Stimulated activated naive CD4-positive, alpha-beta T cell (primary cell): ENCODE measurements at places on chromosomes 1 and 21.

DNA sequence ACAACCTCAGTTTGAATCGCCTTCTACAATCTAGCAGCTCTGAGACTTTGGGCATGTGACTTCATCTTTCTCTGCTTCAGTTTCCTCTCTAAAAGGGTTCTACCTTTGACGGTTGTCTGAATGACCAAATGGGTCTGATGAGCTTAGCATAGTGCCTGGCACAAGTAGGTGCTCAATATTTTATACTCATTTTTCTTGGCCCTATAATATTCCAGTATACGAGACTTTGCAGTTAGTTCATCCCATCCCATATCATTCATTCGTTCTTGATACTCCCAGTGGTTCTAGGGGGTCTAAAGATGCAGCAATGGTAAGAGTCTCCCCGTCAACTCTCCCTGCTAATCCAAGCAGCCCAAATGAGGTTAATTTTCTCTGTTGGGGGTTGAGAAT lies 67.6 kb downstream of the ALPL start:
- DNase-seq: no peak

DNA sequence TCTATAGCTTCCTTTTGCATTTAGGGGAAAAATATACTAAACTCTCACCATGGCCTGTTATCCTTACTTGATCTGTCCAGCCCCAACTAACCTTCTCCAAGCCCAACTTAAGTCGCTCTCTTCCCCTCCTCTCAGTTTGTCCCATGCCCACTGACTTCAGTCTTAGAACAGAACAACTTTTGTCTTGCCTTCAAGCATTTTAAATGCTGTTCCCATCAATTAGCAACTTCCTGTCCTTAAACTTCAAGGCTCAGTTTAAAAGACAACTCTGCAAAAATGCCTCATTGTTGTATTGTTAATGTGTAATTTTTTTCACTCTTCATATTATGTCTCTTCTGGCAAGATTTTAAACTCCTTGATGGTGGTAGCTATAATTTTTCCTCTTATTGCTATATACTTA lies 526.9 kb downstream of the NEGR1 start:
- no peak for DNase-seq

DNA sequence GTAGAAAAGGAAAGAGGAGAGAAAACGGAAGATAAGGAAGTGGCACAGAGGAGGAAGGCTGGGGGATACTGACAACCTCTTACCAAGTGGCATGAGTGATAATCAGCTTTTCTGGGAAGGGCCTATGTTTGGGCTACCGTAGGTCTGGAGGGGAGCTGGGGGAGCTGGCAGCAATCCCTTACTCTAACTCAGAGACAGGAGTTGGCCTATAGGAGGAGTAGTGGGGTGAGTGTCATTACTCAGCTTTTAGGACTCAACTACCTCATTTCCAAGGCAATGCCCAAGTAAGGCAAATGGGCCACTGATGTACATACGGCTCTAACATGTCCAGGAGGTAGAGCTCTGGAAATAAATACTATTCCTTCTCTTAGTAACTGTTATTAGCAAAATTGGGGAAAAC lies 48.7 kb upstream of the DMRTA2 start:
- no peak for DNase-seq

DNA sequence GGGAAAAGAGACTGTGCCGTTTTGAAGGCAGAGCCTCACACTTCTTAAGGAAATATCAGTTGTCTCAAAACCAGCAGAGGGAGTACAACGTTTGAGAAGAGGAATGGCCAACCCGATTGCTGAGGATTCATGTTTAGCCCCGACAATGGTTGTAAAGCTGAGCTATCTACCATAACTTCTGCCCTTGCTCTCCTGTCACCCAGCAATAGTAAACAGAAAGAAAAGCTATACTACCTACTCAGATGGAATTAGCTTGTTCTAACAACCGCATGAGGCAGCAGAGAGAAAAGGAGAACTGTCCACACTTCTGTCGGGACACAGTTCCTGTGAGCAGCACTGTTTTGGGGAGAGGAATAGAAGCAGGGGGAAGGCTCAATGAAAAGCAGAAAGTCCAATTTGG lies 91.2 kb downstream of the SLC45A1 start:
- DNase-seq: peak; percentile 16

DNA sequence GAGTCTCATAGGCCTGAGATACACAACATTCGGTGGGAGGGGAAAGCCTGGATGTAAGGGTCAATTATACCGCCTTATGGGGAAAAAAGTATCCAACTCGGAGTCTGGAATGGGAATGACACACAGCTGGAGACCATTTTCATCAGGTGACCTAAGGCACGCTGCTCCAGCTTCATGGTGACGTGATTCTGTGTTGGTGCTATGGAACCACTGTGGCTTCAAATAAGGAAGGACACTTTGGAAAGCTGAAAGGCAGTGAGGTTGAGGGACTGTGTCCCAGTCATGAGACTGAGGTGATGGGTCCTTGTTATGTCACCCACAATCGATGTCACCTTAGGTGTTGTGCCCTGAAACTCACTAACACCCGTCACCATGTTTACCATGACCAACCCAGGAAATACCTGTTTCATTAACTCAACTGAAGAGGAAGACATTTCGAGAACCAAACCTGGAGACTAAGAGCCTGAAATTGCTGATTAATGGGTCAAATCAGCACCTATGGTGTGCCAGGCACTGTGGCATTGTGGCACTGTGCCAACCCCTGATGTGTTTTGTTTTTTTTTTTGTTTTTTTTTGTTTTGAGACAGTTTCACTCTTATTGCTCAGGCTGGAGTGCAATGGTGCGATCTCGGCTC lies 54.5 kb downstream of the IRF2BP2 start:
- DNase-seq: no peak

DNA sequence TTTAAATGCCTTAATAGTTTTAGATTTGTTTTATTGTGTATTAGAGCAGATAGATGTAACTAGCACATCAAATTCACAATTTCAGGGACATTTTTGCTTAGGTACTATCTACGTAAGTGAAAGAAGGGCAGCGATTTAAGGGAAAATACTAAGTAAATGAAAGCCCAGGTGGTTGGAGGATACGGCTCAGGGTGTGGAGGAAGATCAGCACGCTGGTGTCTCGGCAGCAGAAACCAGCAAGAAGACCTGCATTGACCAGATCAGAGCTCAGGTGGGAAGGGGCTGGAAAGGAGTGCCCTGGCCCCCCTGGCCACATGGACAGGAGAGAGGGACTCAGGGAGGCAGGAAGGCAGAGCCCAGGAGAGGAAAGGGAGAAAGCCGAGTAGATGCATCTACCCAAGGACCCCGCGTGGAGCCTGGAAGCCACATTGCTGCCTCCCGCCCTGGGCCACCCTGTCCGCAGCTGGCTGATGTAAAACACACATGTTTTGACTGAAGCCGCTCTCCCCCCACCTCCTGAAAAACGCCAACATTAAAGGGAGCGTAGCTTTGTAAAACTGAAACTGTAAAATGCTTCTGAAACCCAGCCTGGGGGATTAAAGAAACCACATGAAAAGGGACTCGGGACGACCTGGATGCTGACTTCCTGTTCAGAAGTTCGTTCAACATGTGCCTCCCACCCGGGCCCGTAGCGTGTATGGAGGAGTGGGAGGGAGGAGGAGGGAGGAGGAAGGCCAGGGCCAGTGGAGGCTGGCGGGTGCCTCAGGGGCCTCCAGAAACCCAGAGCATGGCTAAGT lies 72.6 kb upstream of the TARDBP start:
- DNase-seq: peak; percentile 15

DNA sequence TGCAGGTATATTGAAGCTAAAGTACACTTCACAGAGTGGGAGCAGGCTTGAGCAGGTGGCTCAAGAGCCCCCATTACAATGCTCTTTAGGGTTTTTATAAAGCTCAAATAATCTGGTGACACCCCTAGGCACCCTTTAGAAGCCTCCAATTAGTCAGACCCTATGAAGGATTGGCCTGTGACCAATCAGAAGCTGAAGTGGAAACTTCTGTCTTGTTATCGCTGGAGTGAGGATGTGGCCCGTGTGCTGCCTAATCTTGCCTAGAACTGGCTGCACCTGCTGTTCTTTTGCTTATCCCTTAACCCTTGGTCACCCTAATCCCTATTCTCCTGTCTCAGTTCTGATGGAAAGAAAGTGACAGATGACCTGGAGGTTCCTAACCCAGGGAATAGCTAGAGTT lies 70.8 kb upstream of the ABCG1 start:
- DNase-seq: no peak

GRCh38 chr21:34858559-34858958 lies 189.8 kb downstream of the CLIC6 start:
- no peak for DNase-seq

DNA sequence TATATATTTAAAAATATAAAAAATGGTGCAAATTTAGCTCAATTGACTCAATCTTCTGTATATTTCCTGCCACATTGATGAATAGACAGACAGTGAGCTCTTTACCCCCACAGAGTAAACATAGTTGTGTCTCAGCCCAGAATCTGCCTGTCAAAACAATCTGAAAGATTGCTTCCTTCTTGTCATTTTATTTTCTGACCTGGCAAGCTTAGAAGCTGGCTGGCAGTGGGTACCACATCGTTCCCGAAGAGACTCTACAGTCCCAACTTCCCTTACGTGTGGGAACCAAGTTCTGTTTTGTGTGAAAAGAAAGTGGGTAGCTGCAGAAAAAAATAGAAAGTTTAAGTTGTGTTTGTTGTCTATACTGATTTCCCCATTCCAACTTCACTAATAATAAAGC lies 629.3 kb upstream of the NEGR1 start:
- DNase-seq: no peak

DNA sequence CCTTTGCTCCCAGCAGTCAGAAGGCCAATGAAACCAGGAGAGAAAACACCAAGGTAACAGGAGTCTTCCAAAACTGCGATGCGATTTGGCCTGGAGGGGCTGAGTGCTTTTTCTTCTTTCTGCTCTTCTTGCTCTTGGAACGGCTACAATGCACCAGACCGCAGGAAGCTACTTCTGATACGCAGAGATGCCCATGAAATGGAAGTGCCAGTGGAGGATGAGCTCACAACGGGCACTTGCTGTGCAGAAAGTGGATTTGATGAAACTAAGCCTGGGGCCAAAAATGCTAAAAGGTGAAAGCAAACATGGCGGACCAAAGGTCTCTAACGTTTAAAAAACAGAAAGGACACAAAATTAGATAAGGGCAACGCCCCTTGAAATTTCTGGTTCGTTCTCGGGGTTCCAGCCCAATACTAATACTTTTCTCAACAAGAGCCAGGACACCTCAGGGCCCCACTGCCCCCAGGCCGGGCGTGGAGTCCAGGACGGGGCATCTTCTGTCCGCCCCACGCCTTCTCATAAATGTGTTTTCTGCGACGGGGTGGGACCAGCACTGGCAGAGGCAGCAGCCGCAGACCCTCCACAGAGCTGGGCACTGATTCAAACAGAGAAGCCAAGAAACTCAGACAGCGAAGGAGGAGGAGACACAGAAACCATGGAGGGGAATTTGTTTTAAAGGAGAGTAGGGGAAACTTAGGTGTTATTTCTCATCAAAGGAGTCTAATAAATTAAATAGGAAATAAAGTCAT lies 101.3 kb downstream of the CRYAA start:
- no peak for DNase-seq

DNA sequence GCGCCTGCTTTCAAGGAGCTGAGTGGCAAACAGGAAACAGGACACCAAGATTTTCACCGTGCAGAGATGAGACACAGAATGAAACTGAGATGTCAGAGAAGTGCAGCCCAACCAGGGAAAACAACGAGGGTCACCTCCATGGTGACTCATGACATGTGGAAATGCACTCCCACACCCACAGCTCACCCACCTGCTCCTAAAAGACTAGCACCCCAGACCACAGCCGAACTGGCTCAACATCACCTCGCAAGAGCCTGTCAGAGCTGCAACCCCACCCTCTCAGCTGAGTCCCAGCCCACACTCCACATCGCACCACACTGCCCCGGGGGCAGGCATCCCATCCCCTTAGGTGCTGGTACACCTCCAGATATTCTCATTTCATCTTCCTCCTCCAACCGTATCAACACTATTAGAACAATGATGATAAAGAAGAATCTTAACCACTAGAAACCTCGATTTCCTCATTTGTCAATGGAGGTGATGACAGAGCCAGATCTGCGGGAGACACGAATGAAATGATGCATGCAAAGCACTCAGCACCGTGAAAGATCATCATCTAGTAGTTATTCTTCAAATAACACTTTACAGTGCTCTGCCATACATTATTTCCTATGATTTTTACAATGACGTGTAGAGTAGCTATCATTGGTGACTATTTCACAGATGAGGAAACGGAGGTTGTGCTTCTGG lies 103.2 kb downstream of the DMRTB1 start:
- DNase-seq: no peak

- DNase-seq: no peak
These were observed 79.7 kb downstream of the PDE9A start for GRCh38 chr21:42733037-42733627.

DNA sequence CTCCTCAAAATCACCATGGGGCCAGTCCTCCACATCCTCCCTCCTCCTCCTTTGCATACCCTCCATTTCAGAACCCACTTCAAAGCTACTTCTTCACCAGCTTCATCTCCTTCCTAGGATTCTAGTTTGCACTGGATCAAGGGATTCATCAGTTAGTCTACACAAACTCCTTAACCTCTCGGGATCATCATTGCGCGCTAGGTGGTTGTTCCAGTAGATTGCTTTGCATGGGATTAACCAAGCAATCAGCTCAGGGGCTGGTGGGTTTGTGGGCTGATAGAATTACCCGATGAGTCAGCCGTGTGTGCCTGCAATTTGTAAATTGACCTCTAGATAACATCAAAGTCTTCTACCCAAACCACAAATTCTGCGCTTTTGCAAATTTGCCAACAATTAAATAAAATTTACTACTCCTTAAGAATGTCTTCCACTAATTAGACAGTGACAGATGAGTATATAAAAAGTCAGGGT lies 7.7 kb downstream of the KANK4 start:
- DNase-seq: no peak

DNA sequence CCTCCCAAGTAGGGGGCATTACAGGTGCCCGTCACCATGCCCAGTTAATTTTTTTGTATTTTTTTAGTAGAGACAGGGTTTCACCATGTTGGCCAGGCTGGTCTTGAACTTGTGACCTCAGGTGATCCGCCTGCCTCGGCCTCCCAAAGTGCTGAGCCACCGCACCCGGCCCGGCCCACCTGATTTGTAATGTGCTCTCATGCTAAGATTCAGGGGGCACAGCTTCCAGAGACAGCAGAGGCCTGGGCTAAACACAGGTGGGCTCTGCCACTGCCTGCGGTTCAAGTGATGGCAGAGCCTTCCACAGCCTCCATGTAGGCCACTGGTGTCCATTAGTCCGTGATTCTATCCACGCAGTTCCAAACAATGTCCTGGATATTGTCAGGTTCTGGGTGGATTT lies 98.4 kb downstream of the PDE9A start:
- no peak for DNase-seq

DNA sequence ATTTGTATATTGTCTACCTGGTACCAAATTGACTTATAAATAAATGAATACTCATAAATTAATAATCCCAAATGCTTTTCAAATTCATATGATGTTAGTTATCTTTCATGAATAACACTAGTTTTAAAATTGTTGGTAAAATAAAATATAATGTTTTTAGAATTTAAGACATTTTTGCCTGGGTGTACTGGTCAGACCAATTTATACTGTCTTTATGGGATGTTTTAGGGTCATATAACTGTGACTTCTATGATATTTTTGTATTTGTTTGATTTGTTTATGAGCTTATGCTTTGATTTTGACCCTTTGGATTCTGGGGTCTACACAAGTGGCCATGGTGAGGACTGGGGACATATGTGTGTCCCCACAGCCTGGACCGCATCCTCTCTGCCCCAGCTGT lies 54.1 kb upstream of the KLHDC7A start:
- no peak for DNase-seq
